ENCODE measurements at places on chromosomes 6 and 20.

- peak; percentile 86 for DNase-seq
Observed at GRCh38 chr6:3592371-3592941, 135.6 kb upstream of the SLC22A23 start.

GRCh38 chr6:6319952-6320811 lies at the start of gene F13A1:
F13A1 (minus strand) TSS chr6:6320662; CDS start chr6:6318664, 1,998 bp downstream.
- DNase-seq: no peak

GRCh38 chr6:110359556-110359955 lies 1.4 kb upstream of the METTL24 start:
- DNase-seq: no peak

GRCh38 chr6:27091661-27092315 lies 155.7 kb upstream of the PRSS16 start:
- DNase-seq: peak; percentile 94

DNA sequence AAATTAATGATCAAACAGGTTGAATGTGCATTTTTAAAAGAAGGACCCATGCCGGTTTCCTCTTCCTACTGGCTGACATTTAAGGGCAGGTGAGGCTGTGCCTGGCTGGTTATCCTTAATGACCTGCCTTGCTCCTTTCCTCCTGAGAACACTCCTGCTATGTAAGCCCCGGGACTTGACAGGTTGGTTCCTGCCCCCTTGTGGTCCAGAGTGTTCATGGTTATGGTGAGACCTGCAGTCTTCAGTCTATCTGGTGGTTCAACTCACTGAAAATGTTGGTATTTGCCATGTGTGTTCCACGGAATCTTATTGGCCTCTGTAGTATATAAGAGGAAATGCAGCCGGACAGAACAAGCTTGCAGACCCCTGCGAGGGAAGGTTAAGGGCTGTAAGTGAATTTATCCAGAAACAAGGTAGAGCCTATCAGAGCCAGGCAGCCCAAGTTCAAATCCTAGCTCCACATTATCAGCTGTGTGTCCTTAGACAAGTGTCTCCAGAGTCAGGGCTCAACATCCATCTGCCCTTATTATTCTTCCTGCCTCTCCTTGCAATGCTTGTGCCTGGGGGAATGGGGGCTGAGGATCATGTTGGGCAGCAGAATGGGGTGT lies 5.2 kb upstream of the BPIFA3 start:
- DNase-seq: peak; percentile 56

DNA sequence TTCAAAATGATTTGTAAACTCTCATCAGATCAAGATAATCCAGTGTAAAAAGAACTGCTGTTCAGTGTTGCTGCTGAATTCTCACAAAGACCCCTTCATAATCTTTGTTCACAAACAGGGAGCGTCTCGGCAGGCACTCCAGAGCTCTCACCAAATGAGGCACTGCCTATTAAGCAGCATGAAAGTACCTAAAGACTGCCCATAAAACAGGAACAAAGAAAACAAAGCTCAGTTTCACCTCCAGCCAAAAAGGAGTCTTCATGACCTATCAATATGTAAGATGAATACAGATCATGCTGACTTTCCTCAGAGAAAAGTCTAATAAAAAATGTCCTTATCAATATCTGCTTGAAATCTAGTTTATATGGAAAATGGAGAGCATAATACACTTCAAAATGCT lies 41.8 kb downstream of the GPR63 start:
- DNase-seq: no peak

GRCh38 chr6:32432050-32432450 lies 7.6 kb upstream of the HLA-DRA start:
- DNase-seq: peak; percentile 20

DNA sequence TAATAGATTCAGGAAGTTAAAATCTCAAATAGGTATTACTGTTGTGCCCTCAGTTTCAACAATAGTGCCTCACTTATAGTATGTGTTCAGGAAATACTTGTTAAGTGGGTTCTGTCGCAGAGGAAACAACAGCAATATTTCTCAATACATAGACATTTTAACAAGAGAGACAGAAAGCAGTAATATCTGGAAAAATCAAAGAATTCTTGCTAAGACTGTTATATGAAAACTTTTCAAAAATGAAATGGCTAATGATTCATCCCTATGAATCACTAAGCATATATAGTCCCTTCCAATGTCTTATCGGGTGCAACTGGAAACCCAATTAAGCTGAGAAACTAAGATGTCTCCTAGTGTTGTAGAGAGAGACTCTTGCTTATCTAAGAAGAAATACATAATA lies 668.9 kb downstream of the TFAP2A start:
- no peak for DNase-seq

GRCh38 chr6:48490658-48491057 lies 379.7 kb upstream of the PTCHD4 start:
- DNase-seq: no peak

GRCh38 chr6:158408552-158409130 lies 96.4 kb downstream of the TULP4 start:
- DNase-seq: peak; percentile 41

- DNase-seq: no peak
Observed at GRCh38 chr6:27601668-27602254, 128.9 kb upstream of the ZNF184 start.

DNA sequence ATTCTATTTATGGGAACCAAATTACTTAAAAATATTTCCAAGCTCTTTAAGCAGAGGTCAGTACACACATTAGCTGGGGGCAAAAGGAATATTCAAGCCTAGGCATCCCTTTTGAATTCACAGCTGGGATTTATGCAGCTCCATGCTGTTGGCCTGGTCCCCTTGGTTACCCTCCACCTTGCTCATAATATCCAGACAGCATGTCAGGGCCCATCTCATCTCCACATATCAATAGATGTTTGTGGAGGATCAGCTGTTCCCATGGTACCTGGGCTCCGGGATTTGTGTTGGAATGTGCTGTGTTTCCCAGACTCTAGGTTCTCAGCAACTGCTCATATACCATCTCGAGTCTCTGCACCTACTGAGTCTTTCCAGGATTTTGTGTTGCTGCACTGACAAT lies 534.8 kb downstream of the BMP2 start:
- no peak for DNase-seq

DNA sequence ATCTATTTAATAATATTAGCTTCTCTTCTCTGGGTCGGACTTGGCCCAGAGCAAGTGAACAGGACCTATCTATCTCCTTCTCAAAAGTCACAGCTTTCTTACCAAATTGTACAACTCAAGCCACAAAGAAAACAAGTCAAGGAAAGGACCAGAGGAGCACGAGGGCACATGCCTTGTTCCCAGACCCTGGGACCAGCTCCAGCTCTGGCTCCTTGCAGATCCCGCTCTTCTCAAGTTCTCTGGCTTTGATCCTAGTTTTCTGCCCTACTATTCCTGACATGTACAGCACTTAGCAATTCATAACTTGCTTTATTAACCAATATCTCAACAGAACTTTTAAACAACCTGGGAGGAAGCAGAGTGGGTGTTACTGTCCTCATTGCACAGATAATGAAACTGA lies 185.9 kb downstream of the ESR1 start:
- DNase-seq: no peak

DNA sequence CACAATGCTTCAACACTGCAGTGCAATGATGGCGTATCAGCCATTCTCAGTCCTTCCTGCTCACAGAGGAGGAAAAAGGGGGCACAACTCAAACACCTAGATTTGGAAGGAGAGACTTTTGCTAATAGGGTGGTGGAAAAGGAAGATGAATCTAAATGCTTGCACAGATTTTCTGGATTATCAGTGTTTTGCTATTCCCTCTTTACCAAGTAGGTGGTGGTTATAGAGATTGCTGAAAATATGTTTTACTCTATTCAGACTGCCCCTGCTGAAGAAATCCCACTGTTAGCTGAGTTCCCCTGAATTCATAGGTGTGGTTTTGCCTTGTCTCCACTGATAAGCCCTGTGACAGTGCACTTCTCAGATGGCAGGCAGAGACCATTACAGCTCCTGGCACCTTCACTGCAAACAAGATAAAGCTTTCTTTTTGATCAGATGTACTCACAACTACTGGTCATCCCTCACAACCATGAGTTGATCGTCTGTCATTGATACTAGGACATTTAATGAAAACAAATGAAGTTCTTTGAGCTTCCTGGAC lies 311.4 kb downstream of the KIF16B start:
- no peak for DNase-seq

- no peak for DNase-seq
Observed at GRCh38 chr6:166415306-166415705, 32.6 kb upstream of the MPC1 start.

GRCh38 chr20:57614490-57615444 lies 5.5 kb downstream of the ZBP1 start:
- DNase-seq: no peak

GRCh38 chr6:138393871-138394783 lies 9.9 kb upstream of the HEBP2 start:
- no peak for DNase-seq

DNA sequence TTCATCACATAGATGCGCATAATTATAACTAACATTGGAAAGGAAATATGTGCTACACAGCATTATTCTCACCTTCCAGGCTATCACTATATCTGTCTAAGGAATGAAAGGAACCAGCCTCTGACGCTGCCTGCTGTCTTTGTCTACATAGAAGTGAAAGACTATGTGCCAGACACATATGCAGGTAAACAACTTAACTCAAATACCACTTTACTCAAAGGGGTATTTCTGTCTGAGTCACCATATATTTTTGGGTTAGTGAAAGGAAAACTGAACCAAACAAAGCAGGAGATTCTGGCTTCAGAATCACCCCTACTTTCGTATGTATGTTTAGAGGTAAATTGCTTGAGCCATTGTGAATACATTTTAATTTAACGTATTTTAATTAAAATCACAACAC lies 328.6 kb upstream of the PLCB4 start:
- no peak for DNase-seq

DNA sequence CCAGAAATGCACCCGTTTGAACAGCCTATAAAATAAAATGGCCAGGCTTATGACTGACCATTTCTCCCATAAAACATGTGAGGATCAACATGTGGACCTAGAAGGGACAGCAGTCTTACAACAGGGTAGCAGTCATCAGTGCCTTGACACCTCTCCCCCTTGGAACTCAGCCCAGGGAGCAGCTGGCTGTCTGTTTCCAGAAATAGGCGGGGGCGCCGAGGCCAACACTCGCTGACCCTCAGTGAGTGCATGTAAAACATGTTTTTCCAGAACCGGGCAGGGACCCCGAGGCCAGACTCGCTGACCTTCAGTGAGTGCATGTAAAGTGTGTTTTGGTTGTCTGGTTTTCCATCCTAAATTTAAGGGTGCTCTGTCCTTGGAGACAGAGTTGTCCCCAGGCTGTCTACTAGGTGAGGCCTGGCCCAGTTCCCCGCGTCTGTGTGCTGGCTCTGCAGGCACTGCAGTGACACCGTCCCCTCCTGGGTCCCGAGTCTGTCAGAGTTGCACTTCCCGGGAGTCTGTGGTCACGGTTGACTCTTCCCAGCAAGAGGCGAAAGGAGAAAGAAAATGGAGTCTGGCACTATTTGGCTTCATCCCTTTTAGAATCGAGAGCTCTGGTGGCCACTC lies 19.8 kb upstream of the ADRM1 start:
- no peak for DNase-seq

- DNase-seq: peak; percentile 35
Observed at GRCh38 chr20:14069796-14070195, 74.5 kb downstream of the MACROD2 start.

GRCh38 chr6:47718571-47718970 lies 20.2 kb downstream of the ADGRF4 start:
- no peak for DNase-seq

DNA sequence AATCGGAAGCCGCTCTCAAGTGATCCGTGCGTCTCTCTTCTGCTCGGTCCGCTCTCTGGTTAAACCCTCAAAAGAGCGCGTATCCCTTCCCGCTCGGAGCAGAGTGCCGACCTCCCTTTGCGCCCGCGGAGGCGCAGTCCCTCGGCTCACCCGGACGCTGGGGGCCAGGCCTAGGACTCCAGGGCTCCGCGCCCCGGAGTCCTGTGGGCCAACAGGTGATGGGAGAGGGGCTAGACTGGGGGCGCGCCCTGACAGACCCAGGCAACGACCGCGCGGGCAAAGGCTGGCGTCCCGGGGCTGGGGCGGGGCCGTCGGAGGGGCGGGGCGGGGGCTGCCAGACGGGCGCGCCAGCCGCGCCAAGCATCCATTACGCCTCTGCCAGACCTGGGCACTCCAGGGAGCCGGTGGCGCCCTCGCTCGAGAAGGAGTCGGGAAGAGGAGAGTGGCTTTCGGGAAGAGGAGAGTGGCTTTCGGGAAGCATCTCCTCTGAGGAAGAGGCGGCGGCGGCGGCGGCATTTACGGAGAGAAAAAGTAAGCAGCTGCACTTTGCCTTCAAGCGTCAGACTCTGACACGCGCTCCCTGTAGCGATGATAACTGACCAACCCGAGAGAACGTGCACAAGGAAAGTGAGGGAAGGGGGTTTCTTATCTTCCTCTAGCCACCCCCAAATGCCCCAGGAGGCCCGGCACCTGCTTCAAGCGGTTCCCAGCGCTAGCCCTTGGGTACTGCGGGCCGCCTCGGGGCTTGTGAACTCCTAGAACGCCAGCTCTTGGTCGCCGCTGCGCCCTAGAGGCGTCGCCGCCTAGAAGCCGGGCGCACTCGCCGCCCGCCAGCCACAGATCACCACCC lies 2.6 kb downstream of the EPHA7 start:
- no peak for DNase-seq

- DNase-seq: no peak
Observed at GRCh38 chr6:26452631-26453235, 5.0 kb upstream of the BTN2A1 start.

DNA sequence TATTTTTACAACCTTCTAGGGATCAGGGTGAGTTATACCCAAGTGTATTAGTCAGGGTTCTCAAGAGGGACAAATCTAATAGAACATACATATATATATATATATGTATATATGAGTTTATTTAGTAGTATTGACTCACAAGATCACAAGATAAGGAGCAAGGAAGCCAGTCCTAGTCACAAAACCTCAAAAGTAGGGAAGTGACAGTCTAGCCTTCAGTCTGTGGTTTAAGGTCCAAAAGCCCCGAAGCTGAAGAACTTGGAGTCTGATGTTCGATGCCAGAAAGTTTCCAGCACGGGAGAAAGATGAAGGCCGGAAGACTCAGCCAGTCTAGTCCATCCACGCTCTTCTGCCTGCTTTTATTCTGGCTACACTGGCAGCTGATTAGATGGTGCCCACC lies 632.7 kb upstream of the AGPAT4 start:
- DNase-seq: peak; percentile 34
